CD8-positive, alpha-beta T cell (primary cell): ENCODE measurements at places on chromosomes 4 and X.

GRCh38 chrX:39268207-39268606 is 466.9 kb downstream of the MID1IP1 start:
- no peak for DNase-seq

GRCh38 chr4:88857588-88857987 is 160.0 kb upstream of the NAP1L5 start:
- no peak for DNase-seq

- DNase-seq = no peak
Measured at GRCh38 chr4:174214101-174214878, 69.2 kb downstream of the FBXO8 start.

DNA sequence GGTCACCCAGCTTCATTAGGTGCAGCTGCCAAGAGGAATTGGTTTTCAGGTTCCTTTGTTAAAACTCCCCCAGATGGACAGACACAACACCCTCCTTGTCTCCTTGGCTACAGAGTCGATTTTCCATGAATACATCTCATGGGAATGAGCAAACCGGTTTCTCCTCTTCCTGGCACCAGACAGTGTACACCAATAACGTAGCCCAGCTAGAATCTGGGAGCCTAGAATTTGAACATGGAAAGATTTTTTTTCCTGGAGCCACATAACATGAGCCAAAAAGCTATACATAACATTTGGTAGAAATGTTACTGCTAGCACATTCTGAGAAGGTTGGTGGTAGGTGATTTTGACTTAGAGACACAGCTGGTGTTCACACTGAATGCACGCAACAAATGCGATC is 62.9 kb upstream of the SLC34A2 start:
- DNase-seq = no peak

DNA sequence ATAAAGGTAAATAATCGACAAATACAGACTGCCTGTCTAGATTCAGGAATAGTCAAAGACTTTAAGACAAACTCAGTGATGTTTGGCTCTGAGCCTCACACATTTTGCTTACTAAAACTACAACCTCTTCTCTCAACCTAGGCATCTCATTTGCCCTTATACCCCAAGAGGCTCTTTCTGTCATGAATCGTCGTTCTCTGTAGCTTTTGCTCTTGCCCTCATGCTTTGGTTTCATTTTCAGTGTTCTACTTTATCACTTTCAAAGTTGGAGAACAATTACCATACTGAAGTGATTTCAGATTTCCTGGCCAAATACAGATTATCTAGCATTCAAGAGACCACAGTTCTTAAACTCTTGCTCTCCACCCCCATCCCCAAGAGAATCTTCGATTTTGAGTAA is 114.1 kb upstream of the RAP2C start:
- no peak for DNase-seq

GRCh38 chrX:14362721-14363120 is 166.6 kb upstream of the GLRA2 start:
- no peak for DNase-seq

DNA sequence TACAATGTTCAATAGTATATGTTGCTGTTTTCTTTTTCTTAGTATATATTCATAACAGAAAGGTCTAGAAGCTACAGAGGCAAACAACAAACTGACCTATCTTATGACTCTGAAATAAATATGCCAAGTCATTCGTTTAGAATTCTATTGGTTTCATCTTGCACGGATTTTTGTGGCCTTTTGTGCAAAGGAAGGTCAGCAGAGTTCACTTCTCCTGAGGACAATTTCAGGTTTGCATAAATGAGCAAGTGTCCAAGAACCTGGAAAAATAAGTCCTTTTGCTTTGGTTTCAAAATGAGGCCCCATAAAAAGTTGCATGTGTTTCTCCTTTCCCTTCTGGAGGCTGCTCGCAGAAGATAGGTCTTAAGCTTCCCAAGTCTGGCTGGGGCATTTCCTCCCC is 156.9 kb downstream of the APBB2 start:
- no peak for DNase-seq

DNA sequence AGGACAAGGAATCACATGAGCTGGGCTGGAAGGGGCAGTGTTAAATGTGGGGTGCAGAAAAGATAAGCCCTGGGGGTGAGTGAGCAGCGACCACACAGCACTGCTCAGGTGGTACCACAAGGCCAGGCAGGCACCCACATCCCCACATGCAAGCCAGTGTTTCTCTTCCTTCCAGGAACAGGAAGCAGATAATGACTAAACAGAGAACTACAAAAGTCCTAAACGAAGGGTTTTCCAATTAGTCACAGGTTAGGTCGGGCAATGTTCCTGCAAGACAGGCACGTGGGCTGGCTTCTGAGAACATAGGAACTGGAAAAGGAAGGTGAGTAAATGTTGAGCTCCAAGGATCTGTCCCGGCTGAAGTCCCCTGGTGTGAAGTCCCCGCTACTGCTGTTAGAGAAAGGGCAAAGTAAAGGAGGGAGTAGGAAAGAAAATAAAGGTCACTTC is 19.5 kb downstream of the RELL1 start:
- no peak for DNase-seq

DNA sequence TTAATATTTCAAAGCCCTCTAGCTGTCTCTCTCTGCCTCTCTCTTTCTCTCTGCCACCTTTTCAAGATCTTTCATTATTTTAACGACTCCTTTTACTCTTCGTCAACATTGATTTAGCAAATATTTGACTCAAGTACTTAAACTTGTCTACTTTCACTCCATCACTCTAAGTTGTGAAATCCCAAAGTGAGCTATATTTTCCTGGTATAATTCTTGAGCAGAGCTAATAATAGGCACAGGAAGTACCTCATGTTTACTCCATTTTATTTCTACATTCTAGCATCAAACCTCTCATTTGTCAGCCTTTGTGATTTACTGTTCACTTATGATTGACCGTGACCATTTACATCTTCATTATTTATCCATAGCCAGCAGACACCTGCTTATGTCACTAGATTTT is 482.5 kb downstream of the RPA4 start:
- DNase-seq = no peak
